ENCODE measurements at places on chromosomes 12 and 14.

- DNase-seq: no peak
These were observed 466.6 kb downstream of the FOXG1 start for GRCh38 chr14:29233188-29233587.

DNA sequence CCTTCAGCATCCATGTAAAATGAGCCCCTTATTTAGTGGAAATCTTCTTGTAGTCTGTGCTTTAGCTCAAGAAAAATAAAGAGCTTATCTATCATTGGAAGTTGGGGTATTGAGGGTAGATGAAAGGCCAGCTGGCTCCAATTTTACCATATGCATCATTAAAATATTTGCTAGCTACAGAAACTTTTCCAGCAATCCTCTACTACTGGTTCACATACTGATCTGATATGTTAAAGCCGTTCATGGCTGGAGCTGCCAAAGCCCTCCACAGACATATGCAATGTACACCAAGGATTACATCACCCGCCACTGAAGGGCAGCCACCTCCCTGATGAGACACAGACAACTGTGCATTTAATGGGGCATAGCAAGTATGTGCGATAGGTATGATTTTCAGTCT, 1205.3 kb downstream of the GALC start:
- DNase-seq: no peak

- DNase-seq: no peak
These were observed 196.0 kb downstream of the DUSP6 start for GRCh38 chr12:89156340-89156739.

DNA sequence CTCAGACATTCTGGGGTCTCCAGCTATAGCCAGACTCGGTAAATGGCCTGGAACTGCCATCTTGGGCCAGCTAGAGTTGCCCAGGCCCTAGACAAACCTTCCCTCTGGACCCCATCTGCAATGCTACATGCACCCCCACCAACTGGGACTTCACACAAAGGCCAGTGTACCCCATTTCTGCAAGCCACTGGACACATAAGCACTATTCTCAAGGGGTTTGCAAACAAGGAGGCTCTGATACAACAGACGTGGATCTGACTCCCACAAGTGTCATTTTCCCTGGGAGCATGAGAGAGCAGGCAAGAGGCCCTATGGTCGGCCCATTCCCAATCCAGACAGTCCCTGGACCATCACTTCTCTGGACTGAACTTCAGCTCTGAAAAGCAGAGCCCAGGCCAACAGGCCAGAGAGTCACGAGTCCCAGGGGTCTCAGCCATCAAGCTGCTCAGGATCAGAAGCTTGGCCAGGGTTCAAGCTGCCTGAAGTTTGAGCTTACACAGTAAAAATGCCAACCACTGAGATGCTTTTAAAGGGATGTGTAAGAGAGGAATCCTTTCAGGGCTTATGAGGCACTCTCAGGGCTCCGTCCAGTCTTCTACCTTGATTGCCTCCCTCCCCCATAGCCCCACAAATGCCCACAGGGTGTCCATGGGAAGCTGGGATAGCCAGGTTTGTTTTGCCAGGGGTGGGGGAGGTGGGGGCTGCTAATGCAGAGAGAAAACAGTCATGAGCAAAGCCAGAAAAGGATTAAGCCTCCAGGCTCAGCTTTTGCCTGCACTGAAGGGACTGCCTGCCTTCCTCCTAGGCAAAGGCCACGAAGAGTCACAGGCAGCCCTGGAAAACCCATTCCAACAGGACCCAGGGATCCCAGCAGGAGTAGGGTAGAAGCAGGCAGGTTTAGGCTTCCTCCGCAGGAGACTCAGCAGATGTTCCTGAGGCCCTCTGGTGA, 31.7 kb upstream of the PNMA1 start:
- DNase-seq: no peak

DNA sequence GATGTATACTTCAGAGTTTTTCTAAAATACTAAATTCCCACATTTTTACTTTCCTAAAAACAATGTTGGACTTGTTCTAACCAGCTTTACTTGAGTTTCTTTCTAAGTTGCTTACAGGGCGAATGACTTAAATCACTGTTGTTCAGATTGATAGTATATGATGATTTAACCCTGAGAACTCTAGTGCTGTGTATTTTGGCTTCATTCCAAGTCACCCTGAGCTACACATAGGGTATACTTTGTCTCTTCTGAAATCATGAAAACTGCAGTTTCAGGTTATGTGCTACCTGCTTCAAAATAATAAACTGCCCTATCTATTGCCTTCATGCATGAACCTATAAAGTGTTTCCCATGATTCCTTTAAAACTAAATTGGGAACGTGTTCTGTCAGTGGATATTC, 162.5 kb upstream of the PDE3A start:
- no peak for DNase-seq

All from stimulated activated CD4-positive, alpha-beta T cell treated with anti-CD3 and anti-CD28 coated beads, Interleukin-2, amount 100 ng/mL, for 4 hours (primary cell).